Stimulated activated CD8-positive, alpha-beta memory T cell treated with anti-CD3 and anti-CD28 coated beads, Interleukin-4, amount 100 ng/mL, for 48 hours (primary cell): ENCODE measurements at places on chromosomes 13 and 19.

DNA sequence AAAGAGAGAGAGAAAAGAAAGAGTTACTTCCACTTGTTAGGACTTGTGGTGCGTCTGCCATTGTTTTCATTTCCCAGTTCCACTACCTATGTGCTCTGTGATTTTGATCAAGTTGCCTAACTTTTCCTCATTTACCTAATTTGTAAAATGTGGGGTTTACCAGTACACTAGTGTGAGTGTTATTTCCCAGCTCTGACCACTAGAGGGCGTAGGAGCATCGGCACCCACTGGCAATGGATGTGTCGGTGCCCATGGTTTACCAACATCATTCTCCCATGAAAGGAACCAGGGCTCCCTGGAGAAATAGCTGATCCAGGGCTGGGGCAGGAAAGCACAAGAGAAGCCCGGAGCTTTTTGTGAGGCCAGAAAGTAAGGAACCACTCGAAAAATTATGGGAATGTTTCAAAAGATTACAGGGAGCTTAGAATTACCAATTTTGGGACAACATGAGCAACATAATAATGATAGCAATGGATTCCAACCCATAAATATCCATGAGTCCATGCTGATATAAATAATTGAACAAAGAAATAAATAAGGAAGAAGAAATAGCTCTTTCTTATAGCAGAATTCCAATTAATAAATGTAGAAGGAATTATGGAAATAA lies 15.1 kb upstream of the CEACAM4 start:
- peak; percentile 83 for DNase-seq

GRCh38 chr13:31073859-31074718 lies 87.6 kb downstream of the HSPH1 start:
- DNase-seq, result peak; percentile 57

DNA sequence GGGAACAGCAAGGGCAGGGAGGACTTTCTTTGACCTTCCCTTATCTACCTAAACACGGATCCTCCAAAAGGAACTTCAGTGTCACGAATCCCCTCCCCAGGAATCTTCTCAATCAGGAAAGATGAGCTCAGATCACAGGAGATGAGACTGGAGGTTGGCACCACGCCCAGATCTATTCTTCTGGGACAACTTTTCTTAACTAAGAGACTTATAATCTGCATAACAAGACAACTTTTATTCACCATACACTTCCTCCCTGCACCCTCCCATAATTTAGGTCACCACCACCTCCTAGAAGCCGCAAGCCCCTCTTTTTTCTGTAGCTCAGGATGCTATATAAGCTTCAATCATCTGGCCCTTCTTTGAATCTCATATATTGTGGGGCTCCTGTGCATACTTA lies 19.2 kb upstream of the AKT2 start:
- no peak for DNase-seq

GRCh38 chr13:53060840-53061490 lies 32.4 kb downstream of the OLFM4 start:
- no peak for DNase-seq

DNA sequence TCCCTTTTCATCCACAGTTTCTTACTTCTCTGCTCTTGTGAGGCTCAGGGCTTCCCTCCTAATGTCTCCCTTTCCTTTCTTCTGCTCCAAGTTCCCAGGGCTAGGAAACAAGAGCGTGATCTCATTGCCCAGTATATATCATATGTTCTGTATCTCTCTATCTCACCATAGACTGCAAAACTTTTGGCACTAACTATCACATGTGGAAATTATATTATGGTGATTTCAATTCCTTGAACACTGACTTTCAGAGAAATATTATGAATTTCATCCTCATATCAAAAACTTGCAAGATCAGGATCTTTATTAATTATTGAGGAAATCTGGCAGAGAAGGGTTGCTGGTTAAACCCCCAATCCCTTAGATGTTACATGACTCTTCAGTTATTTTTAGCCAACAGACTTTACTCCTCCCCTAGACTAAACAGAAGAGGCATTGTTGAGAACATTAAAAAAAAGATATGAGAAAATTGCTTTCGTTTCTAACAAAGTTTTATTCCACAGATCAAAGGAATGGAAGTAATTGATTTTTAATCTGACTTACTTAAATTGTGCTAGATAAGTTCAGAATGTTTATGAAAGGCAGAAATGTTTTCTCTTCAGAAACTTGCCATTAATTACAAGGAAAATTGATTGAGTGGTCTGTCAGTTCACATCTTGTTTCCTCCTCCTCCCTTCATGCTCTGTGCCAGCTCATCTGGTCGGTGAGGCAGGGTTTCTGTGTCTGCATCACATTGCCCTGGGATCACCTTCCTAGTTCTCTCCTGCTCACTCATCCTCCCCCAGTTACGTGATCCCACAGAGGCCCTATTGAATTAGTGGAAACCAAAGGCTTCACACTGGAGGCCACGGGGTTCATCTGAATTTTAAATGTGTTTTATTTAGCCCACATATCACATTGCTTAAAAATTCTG lies 378.5 kb downstream of the LMO7 start:
- DNase-seq, result no peak

GRCh38 chr13:113663934-113664333 lies 3.1 kb upstream of the GRK1 start:
- DNase-seq, result no peak

DNA sequence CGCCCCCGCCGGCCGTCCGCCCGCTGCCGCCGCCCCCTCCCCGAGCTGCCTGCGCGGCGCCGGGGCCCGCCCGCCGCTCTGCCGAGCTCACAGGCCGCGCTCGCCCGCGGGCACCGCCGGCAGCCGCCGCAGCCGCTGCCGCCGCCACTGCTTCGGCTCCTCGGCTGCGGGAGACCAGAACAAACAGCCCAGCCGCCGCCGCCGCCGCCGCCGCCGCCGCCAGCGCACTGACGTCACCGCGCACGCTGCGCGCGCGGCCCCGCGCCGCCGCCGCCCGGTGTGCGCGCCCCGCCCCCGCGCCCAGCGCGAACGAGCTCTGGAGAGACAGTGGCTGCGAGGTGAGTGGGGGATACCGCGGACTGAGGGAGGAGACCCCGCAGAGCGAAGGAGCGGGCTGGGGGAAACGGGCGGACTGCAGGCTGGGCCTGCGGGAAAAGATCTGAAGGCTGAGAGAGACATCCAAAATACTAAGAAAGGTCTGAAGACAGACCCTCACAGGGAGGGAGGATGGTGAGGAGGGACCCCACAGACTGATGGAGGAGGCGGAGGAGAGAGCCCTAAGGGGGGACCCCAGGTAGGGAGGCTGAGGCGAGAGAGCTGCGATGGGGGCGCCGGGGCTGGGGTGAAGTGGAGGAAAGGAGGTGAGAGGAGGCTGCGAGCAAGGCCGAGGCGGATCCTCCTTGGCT lies at the start of gene BRD4:
Gene BRD4, minus strand, starts transcription at position 229 of the 686 bp plus-strand sequence. CDS start 59,440 bp downstream, outside the sequence.
- peak; percentile 84 for DNase-seq

DNA sequence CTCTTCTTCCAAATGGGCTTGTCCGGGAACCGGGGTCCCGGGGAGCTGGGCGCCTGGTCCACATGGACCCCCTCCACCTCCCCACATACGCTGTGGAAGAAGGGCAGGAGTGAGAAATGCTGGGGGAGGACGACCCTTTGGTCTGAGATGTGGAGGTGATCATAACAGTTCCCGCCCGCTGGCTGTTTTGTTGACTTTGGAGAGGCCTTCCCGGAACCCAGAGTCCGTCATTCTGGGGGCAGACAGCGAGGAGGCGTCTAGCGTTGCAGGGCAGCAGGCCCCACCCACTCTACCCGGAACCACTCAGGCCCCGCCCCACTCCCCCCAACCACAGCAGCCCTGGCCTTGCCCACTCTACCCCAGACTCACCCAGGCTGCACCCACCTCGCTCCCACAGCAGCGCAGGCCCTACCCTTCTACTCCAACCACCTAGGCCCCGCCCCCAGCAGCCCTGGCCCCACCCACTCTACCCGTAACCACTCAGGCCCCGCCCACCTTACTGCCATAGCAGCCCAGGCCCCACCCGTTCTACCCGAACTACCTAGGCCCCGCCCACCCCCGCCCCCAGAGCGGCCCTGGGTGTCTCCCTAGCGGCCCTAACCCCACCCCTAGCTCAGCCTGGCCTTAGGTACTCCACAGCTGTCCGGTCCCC lies 7.1 kb downstream of the GPR108 start:
- peak; percentile 77 for DNase-seq

GRCh38 chr19:52212572-52213255 lies 22.9 kb downstream of the PPP2R1A start:
- no peak for DNase-seq

GRCh38 chr19:49560358-49560900 lies 19.9 kb downstream of the NOSIP start:
- DNase-seq, result peak; percentile 64

- DNase-seq, result no peak
These were observed 106.0 kb downstream of the RAP2A start for GRCh38 chr13:97539651-97540610.

- peak; percentile 25 for DNase-seq
These were observed 14.2 kb downstream of the RB1 start for GRCh38 chr13:48317511-48318376.

GRCh38 chr13:74280795-74281490 lies 146.7 kb upstream of the KLF12 start:
- DNase-seq, result no peak

DNA sequence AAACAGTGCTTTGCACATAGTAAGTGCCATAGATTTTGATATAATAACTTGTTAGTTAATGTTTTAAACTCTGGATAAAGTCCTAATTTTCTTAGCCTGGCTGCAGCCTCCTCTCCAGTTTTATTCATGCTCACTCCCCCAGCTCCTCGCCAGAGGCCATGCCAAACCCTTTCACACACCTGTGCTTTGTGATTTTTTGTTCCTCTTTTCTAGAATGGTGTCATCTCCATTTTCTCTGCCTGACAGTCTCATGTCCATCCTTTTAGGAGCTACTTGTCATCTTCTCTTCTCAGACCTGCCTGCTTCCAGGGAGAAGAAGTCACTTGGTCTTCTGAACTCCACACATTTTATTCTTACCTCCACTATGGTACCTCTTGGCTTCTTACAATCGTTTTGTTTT lies 55.8 kb upstream of the SPATA13 start:
- DNase-seq, result no peak

DNA sequence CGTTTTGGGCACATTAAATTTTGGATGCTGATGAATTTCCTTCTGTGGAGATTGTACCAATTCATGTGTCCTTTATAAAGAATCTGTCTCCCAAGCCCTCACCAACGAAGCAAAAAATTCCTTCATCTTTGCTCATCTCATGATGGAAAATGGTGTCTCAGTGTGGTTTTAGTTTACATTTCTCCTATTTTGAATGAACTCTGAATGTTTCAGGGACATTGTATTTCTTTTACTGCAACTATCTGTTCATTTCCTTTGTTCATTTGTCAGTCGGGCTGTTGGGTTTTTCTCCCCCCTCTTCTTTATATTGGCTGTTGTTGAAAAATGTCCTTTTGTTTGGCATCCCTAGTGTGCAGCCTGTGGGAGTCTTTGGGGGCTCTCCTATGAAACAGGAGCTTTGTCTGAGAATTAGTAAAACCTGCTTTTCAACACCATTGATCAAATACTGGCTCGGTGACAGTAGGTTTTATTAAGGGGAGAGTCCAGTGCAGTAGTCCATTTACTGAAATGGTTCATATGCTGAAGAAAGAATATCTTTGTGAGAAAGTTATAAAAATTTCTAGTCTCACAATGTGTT lies 91.3 kb upstream of the C1QTNF9B start:
- DNase-seq, result no peak

DNA sequence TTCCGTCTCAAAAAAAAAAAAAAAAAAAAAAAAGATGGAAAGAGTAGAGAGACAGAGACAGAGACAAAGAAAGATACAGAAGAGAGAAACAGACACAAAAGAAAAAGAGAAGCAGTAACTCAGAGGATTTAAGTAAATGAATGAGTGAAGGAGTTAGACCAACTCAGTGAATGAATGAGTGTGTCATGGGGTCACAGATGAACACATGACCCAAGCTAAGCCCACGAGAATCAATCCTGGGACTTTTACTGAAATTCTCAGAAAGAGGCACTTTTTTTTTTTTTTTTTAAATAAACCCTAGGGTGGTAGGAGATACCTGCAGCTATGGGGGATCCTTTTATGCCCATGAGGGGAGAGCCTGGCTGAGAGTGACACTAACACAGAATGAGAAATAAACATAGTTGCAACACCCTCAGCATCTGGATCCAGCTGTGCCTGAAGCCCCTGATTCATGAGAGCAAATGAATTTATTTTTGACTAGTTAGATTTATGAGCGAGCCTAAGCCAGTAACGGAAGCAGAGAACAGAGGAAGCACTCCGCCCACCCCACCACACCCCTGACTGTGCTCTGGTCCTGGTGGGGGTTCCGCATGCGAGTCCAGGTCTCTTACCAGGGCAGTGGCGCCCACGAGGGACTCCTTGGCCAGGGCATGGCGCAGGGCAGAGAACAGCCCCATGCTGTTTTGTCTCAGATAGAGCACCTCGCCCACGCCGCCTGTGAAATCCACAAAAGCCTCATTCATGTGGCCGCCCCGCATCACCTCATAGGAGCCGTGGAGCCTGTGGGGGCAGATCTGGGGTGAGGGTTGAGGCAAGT lies 4.6 kb downstream of the CAPN12 start:
- DNase-seq, result peak; percentile 47

- peak; percentile 20 for DNase-seq
These were observed 2.4 kb downstream of the CD320 start for GRCh38 chr19:8305798-8306197.

GRCh38 chr13:31102905-31103304 lies 58.8 kb downstream of the HSPH1 start:
- DNase-seq, result no peak

GRCh38 chr13:52615812-52616211 lies 26.4 kb upstream of the HNRNPA1L2 start:
- DNase-seq, result no peak

DNA sequence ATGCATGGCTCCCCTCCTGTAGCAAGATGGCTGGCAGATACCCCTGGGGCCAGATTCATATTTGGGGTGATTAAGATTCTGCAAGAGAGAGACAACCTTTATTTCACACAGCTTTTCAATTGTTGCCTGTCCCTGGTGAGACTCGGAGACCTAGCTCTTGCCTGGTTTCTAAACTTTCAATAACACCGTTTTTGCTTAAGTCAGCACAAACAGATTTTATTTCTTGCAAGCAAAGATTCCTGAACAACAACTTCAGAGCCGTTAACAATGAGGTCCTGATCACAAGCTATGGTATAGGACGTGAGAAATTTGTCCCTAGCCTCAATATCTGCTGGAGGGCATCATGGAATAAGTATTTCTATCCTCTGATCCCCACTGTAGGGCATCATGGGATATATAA lies 2.9 kb upstream of the CADM4 start:
- no peak for DNase-seq

- DNase-seq, result peak; percentile 59
These were observed 5.4 kb downstream of the GATAD2A start for GRCh38 chr19:19410553-19411550.
